H1 (cell line): ENCODE measurements at places on chromosomes 5 and 9.

- H3K4me3 ChIP-seq: no peak overlapping the region
- H3K4me1 ChIP-seq: peaks cover 8% of the 10 kb centered on the region
- no peaks in the 10 kb centered on the region for H3K27me3 ChIP-seq
- DNase-seq: no peak
Measured at GRCh38 chr5:119078861-119079260, 8.0 kb downstream of the DMXL1 start.

GRCh38 chr9:115524453-115525059 is 406.6 kb upstream of the TNC start:
- H3K27me3 ChIP-seq: no peaks in the 10 kb centered on the region
- H3K27ac ChIP-seq: no peak overlapping the region
- no peaks in the 10 kb centered on the region for H3K4me1 ChIP-seq
- DNase-seq: no peak
- H3K4me3 ChIP-seq: no peak overlapping the region
- peaks cover 3% of the 10 kb centered on the region; the same call in 1 of the 2 replicates for H3K36me3 ChIP-seq

GRCh38 chr5:93584596-93585040 is 1.6 kb downstream of the NR2F1 start:
- H3K27me3 ChIP-seq: peaks cover 76% of the 10 kb centered on the region
- peak overlapping the region; percentile 11; the same call in 1 of the 2 replicates for H3K4me3 ChIP-seq
- DNase-seq: no peak
- peaks cover 17% of the 10 kb centered on the region; the same call in 1 of the 2 replicates for H3K4me1 ChIP-seq
- H3K36me3 ChIP-seq: no peaks in the 10 kb centered on the region
- H3K27ac ChIP-seq: no peak overlapping the region

- no peaks in the 10 kb centered on the region for H3K4me1 ChIP-seq
- H3K27me3 ChIP-seq: no peaks in the 10 kb centered on the region
- no peak for DNase-seq
- no peaks in the 10 kb centered on the region; the same call in 1 of the 2 replicates for H3K36me3 ChIP-seq
- H3K4me3 ChIP-seq: no peak overlapping the region
Measured at GRCh38 chr5:75037106-75037505, 15.3 kb downstream of the GCNT4 start.

- H3K36me3 ChIP-seq: no peaks in the 10 kb centered on the region
- no peaks in the 10 kb centered on the region for H3K27me3 ChIP-seq
- H3K4me3 ChIP-seq: no peak overlapping the region
- DNase-seq: peak; percentile 36
Measured at GRCh38 chr9:4117835-4118610, 181.8 kb downstream of the GLIS3 start.
